ENCODE measurements at places on chromosomes 1 and 21.

DNA sequence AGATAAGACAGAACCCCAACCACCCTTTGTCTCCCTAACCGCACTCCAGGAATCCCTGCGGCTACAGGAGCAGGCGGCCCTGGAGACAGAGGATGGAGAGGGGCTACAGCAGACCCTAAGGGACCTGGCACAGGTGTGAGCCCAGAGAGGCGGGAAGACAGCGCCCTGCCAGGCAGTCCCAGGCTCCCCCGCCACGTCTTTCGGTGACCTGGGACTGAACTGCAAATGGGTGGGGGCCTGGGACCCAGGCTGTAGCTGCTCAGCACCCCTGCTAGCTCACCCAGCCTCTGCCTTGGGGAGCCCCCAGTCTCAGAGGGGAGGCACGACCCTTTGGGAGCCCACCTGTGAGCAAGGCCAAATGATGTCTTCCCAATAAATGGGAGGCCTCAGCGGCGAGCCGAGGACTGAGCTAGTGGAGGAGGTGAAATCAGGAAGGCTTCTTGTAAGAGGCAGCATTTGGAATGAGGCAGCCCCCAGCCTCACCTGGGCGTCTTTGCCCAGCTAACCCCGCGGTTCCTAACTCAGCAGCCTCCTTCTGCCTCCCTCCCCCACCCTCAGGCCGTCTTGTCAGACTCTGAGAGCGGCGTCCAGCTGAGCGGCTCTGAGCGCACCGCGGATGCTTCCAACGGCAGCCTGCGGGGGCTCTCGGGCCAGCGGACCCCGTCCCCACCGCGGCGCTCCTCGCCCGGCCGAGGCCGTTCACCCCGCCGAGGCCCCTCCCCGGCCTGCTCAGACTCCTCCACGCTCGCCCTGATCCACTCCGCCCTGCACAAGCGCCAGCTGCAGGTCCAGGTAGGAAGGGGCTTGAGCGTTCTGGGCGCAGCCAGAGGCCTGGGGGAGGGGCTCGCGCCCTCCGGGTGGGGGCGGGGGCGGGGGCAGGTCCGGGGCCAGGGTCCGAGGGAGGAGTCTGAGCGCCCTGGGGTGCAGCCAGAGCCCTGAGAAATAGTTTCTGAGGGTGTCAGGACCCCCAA is 16.9 kb downstream of the CROCC start:
- no peak for DNase-seq

DNA sequence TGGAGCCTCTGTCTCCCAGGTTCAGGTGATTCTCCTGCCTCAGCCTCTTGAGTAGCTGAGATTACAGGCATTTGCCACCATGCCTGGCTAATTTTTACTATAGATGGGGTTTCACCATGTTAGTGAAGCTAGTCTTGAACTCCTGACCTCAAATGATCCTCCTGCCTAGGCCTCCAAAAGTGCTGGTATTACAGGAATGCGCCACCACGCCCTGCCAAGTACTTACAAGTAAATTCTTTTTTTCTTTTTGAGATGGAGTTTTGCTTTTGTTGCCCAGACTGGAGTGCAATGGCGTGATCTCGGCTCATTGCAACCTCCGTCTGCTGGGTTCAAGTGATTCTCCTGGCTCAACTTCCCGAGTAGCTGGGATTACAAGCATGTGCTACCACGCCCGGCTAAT is 42.5 kb downstream of the RPRD2 start:
- DNase-seq, result no peak

DNA sequence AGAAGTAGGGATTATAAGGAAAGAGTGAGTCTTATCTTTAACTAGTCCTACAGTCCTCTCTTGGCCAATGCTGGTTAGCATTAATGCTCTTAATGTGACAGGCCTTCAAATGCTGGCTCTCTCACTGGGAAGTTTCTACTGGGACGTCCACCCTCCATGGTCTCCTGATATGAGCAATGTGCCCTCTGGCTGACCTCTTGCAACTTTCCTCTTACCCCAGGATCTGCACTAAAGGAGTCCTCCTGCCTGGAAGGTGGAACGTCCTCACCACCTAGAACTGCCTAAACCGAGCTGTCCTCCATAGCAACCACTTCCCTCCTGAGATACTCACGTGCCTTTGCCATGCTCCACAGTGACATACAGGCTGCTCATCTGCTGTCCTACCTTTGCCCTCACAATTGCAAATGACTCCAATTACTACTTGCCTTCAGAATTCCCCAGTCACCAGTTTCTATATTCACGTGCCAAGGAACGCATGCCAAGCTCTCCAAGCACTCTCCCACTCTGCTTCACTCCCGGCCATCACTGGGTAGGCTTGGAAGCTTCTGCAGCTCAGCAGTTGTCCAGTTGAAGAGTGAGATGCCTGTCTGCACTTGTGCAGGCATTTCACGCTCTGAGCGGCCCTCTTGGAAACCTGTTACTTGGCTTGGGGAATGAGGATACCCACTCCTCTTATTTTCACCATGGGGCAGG is 404.7 kb downstream of the RRAGC start:
- DNase-seq, result no peak

DNA sequence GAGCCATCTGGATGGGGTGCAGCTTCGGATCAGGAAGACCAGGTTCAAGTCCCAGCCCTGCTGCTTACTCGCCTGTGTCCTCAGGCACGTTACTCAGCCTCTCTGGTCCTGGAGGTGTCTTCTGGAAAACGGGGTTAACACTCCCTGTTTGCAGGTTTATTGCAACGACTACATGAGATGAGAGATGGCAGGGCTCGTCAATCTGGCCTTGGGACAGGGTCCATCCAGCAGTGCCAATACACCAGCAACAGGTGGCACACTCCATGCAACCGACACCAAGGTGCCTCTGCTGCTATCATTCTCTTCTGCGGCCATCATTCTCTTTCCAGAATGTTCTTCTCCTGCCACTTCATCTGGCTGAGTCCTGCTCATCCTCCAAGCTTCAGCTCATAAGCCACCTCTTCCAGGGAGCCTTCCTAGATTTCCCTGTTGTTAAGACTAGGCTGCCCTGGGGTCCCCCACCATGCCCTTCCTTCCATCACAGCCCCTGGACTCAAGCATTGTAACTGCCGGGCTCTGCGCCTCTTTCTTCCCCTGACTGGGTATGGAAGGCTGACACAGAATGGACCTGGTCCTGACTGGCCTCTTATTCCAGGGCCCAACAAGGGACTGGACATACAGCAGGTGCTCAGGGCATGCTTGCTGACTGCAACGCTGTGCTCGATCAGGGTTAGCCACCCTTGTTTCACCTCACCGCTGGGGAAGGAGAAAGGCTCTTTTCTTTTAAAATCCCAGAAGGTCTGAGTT is 87.4 kb downstream of the DMRTB1 start:
- no peak for DNase-seq

- no peak for DNase-seq
Observed at GRCh38 chr1:51738681-51739080, 121.8 kb downstream of the OSBPL9 start.

GRCh38 chr1:56390232-56390867 is 189.0 kb downstream of the PLPP3 start:
- DNase-seq, result no peak

- no peak for DNase-seq
Observed at GRCh38 chr1:55636696-55637095, 421.5 kb upstream of the USP24 start.

- DNase-seq, result no peak
Observed at GRCh38 chr1:39331647-39332046, 127.2 kb downstream of the MACF1 start.

DNA sequence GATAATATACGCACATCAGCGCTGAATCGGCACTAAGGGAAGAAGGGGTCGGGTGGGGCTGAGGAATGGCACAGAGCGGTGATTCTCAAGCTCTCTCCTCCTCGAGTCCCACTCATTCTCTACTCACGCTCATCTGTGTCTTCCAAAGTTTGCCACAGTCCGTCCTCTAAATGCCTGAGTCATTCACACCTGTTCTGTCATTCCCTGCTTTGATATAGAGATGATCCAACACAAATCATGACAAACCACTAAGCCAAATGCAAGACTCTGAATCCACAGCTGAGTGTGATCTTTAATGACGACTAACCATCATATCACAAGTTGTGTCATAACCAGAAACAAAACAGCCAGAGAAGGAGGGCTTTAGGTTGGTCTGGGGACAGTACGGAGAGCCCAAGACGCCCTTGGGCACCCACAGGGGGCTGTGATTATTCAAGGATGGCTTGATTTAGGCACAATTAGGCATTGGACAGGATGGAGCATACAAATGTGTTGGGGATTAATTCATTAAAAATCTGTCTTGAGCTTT is 501.5 kb downstream of the KIF26B start:
- DNase-seq, result no peak

GRCh38 chr1:202034683-202035462 is 24.5 kb downstream of the ELF3 start:
- DNase-seq, result peak; percentile 92

DNA sequence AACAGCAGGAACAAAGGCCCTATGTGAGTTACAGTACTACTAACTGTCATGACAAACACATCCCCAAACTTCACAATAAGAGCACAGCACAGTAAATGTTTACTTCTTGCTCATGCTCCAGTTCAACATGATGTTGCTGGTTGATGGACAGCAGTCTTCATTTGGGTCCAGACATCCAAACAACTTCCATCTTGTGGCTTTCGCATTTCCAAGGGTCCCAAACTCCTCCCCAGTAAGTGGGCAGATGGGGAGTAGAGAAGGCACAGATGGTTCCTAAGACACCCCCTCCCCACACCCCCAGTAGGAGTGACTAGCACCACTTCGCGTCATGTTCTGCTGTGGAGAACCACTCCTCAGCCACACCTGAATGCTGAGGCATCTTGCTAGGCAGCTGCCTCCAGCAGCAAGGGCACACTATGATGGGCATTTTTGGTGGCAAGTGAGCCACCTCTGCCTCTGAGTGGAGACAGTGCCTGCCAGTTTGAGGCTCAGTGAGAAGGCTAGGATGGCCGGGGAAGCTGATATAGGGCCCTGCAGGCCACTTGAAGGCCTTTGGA is 32.7 kb upstream of the CD2 start:
- DNase-seq, result no peak

- DNase-seq, result no peak
Observed at GRCh38 chr1:150362721-150363425, 1.1 kb upstream of the RPRD2 start.

DNA sequence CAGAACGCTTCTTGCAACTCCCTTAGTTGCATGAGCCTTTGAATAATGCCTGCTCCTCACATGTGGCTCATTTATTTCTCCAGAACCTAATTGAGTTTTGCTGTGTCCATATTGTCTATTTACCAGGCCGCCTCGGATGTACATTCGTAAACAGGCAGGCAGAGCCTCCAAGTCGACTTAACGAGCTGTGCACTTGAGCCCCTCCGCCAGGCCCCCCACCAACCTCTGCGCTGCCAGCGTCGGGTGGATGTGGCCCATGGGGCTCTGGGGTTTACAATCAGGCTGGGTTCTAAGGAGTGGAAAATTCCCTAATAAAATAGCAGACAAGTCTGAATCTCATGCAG is 106.1 kb downstream of the NPHP4 start:
- no peak for DNase-seq

DNA sequence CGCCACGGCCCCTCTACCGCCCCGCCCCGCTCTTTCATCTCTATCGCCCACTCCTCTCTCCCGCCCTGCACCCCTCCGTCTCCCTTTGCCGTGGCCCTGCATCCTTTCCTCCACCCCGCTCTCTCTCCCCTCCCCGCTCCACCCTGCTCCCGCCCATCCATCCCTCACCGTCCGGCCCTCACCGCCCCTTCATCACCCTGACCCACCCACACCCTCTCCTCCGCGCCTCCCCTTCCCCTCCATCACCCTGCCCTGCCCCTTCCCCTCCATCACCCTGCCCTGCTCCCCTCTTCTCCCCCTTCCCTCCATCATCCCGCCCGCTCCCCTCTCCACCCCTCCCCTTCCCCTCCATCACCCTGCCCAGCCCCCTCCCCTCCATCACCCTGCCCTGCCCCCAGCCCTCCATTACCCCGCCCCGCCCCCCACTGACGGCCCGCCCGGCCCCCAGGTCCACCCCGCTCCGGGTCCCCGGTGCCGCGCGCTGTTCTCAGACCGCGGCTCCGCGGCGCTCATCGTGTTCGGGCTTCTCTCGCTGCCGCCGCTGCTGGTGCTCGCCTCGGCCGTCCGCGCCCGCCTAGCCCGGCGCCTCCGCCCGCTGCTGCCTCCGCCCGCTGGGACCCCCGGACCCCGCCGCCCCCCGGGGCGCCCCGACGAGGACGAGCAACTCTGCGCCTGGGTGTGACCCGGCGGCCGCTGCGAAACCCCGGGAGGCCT is 6.2 kb upstream of the ANKRD65 start:
- DNase-seq, result peak; percentile 41

GRCh38 chr1:90716552-90717355 is at the start of gene BARHL2:
Gene BARHL2, minus strand, starts transcription at chr1:90717302. Its CDS starts 107 bp downstream, at chr1:90717195.
- DNase-seq, result no peak

DNA sequence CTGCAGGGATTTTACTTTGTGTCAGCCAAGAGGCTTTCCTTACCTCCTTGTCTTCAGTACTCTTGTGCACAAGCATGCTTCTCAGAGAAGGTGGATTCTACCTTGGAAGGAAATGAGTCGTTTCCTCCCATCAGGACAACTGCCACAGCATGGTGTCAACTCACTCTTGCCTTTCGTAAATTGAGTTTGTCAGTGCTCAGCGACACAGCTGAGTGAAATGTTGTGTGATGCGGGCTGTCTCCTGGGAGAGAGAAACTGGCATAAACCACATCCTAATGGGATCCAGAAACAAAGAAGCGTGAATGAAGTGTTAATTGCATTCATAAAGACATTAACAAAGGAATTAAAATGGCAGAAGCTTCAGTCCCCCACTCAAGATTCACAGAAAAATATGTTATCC is 51.5 kb upstream of the SLC22A15 start:
- DNase-seq, result no peak

GRCh38 chr1:155126556-155127104 is 1.0 kb upstream of the EFNA1 start:
- DNase-seq, result no peak

DNA sequence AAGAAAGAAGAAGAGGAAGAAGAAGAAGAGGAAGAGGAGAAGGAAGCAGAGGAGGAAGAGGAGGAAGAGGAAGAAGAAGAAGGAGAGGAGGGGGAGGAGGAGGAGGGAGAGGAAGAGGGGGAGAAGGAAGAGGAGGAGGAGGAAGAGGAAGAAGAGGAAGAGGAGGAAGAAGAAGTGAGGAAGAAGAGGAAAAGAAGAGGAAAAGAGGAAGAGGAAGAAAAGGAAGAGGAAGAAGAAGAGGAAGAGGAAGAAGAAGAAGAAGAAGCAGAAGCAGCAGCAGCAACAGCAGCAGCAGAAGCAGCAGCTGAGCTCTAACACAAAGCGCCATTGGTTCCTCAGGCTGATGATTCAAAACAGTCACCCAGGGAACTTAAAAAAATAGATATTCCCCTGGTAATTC is 34.0 kb downstream of the DNAI4 start:
- DNase-seq, result no peak

- DNase-seq, result no peak
Observed at GRCh38 chr1:87683196-87683956, 354.7 kb downstream of the LMO4 start.

Measured in AG08395 (cell line).